Stimulated activated CD8-positive, alpha-beta memory T cell treated with anti-CD3 and anti-CD28 coated beads, Interleukin-12 subunit alpha, Interleukin-12 subunit beta, amount 100 ng/mL, for 1 hour (primary cell): ENCODE measurements at places on chromosomes 3 and 15.

DNA sequence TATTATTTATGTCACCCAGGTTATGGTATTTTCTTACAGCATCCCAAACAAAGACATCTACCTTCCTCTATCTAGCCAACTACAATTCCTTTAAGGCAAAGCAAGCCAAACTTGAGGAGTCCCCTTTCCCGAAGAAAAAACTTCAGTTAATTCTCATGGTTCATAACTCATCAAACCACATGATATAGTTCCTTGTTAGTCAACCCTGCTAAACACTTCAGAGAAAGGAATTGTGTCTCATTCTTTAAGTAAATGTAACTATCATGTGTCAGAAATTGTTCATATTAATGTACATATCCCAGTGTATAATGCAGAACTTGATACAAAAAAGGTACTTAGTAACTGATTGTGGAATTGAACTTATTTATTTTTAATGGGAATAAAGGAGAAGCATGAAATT is 44.4 kb downstream of the ST3GAL6 start:
- no peak for DNase-seq

DNA sequence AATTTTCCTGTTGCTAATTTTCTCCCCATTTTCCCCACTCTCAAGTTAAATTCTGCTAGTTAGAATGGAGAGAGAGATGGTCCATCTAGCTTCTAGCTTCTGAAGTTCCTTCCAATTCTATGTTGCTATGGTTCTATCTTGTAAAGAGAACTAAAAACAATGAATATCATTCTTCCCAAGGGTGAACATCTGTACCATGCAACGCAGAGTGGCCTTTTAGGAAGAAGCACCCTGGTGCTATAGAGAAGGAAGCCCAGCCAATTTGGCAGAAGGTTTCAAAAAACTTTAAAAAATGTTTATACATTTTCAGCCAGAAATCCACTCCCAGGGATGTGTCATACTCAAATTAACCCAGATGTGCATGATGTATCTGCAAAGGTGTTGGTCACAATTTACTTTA is 149.1 kb downstream of the SEMA6D start:
- no peak for DNase-seq

DNA sequence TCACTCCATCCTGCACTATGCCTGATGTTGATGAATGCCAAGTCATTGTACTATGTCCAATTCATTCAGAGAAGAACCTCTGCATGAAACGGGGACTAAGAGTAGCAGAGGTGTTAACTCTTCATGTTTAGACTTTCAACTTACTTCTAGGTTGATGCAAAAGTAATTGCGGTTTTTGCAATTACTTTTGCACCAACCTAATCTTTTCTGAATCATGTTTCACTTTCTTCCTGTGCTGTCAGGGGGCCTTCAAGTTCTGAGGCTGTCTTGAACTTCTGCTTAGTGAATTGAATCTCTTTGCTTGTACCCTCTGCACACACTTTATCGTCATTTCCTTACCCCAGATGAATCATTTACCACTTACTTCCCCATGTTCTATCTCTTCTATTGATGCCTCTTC is 636.2 kb downstream of the NAALADL2 start:
- no peak for DNase-seq

GRCh38 chr15:53114960-53115359 is 324.8 kb upstream of the ONECUT1 start:
- no peak for DNase-seq

DNA sequence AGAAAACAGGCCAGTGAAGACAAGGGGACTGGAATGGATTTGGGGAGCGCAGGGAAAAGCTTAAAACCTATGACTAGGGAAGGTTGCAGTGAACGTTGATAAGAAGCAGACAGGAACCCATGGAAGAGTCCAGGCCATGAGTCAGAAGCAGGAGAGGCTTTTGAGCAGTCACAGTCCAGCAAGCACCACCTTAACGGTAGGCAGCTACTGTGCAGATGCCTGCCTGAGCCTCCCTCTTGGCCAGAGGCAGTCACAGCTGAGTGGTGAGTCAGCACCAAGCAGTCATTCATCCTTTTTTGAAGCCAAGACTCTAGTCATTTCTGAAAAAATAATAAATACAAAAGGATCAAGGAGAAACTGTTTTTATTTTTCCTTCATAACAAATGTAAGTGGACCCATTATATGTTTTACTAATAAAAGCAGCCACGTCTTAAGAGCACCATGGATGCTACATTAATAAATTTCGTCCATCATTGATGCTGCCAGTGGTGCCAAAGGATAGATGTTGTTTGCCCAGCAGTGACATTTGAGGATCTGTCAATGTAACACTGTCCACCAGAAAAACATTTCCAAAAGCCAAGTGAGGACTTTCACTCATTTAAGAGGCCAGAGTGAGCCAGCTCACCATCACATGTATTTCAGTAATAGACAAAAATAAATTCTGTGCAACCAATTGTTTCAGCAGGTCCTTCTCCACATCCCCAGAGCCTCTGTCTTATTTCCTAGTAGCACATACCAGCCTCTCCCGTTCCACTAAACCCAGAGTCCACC is 42.1 kb upstream of the ACTC1 start:
- no peak for DNase-seq

GRCh38 chr3:59185591-59186369 is 136.0 kb upstream of the CFAP20DC start:
- DNase-seq = no peak

- DNase-seq = no peak
Measured at GRCh38 chr15:33048255-33048654, 146.3 kb downstream of the FMN1 start.

DNA sequence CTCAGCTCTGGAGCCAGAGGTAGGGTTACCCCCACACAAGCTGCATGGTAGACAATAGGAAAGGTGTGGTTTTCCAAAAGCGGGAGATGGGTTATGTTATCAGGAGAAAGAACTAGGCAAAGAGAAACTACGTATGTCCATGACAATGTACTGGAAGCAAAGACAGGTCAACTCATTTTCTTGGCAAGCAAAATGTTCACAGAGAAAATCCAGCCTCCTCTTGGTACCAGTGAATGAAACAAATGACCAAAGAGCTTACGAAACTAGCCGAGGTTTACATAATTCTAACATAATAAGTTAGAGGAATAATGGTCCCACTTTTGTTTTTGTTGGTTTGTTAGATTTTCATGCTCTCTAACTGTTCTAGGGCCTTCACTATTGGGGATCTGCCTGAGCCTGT is 338.1 kb upstream of the TGFBR2 start:
- DNase-seq = no peak

DNA sequence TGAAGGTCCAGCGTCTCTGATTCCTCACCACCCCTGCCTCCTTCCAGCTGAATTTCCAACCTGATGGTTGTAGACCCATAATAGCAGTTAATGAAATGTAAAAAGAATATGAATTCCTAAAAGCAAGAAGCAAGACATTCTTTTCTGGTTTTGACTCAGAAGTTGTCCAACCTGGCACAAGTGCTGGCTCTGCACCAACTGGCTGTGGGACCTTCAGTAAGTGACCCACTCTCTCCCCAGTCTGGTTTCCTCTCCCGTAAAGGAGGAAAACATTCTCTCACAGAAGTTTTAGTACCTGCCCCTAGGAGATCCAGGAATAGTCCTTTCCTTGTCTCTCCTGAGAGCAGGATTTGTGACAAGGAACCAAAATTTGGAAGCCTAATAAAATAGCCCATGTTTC is 236.9 kb upstream of the TRIM42 start:
- DNase-seq = no peak

GRCh38 chr3:17399586-17399985 is 342.8 kb downstream of the TBC1D5 start:
- DNase-seq = no peak

DNA sequence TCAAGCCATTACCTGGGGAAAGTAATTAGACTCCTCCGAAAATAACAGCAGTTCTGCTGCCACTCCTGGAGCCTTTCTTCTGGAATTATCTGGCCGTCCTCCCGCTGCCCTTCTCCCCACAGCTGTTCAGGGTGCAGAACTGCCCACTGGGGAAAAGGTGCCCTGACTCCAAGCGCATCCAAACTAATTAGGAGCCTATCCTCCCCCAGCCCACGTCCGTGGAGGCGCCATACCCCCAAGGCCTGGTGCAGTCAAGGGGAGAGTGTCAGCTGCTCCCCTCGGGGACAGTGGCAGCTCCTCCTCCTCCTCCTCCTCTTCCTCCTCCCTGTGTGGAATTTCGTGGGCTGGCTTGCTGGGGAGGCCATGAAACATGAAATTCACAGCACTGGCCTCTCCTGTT is 177.2 kb downstream of the XXYLT1 start:
- no peak for DNase-seq

DNA sequence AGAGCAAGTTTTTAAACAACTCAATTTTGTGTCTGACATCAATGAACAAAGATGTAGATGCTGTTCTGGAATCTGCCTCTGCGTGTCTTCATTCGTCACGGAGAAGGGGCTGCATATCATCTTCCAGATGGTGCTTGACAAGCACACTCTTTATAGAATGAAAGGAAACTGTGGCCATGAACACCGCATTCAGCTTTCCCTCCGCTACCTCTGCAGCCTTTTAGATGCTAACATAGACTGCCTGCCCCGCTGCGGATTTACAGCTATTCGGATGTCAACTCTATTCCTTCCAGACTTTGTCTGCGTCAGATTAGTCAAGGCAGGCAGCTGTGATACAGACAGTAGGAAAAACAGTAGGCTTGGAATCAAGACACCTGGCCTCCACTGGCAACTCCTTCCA is 232.9 kb downstream of the TJP1 start:
- no peak for DNase-seq

DNA sequence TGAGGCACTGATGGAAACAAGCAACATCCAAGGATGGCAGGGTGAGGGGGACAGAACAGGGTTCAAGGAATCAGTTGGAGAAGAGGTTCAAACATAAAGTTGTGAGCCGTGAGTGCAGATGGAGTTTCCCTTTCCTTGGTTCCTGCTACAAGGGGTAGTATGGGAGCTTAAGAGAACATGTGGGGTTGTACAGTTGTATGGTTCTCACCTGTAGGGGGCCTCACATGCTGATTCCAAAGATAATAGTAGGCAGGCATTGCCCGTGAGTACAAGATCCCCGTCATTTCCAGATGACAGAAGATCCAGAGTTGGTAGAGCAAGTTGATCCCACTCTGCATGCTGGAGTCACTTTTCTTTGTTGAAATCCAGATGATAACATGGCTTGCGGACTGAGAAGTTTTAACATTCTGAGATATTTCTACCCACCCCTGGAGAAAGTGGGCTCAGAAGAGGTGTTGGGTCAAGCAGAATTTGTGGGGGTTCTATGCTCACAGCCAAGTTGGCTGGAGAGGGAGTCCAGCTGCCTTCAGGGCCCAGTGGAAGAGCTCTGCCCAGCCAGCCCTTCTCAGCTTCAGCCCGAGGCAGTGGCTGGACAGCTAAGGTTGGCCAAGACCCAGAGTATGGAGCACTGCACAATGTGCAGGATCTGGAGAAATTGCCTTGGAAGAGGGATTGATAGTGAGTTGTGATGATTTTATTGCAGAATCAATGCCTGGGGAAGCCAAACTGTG is 141.8 kb downstream of the THSD4 start:
- no peak for DNase-seq

DNA sequence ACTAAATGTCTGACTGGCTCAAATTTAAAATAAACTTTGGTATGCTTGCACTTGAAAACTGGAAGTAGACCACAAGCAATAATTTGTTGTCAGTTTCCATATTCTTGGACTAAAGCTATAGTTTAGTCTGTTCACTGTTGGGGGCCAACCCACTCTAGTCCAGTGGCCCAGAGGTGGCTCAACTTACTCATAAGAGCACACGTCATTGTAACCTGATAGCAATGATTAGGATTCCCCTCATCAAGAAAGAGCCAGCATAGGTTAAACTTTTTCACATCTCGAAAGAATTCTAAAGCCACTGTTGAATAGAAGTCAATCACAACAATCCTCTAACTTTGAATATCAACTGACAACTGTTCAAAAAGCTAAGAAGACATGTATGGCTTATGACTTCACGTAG is 147.0 kb downstream of the MEIS2 start:
- DNase-seq = no peak

- no peak for DNase-seq
Measured at GRCh38 chr15:63318344-63318743, 40.9 kb downstream of the APH1B start.

DNA sequence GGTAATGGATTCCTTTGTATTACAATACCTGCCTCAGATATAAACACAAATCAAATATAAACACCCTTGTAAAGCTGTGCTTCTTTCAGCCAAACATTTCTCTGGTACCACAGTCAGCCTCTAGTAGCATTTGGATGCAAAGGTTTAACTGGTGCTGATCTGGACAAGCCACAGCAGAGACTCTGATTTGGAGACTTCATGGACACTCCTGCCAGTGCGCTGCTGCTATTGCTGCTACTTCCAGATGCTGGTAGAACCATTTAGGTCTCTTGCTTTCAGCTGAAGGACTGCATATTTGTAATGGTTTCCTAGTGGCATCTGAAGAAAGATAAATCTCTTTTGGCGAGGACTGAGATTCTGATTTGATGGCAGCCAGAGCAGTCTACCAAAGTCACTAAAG is 36.9 kb downstream of the NCK1 start:
- no peak for DNase-seq

GRCh38 chr15:34665498-34666116 is 82.2 kb upstream of the GOLGA8B start:
- no peak for DNase-seq

DNA sequence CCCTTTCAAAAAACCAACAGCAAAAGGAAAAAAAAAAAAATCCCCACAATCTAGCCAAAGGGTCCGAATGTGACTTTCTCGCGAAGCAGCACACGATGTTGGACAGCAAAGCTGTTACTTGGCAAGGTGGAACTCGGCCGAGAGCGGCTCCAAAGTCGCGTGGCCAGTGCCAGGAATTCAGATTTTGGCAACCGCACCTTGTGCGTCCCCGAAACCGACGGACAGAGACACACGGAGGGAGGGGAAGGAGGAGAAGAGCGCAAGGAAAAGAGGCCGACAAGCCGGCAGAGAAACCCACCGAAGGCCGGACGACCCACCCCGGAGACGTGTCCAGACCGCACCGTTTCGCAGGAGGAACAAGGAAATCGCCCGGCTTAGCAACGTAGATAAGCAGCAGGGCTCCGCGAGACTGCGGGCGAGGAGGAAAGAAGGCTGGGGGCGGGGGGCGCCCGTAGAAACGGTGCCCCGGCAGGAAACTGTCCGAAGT is 517.3 kb downstream of the MECOM start:
- no peak for DNase-seq

- no peak for DNase-seq
Measured at GRCh38 chr3:175386630-175387029, 527.5 kb downstream of the NAALADL2 start.

DNA sequence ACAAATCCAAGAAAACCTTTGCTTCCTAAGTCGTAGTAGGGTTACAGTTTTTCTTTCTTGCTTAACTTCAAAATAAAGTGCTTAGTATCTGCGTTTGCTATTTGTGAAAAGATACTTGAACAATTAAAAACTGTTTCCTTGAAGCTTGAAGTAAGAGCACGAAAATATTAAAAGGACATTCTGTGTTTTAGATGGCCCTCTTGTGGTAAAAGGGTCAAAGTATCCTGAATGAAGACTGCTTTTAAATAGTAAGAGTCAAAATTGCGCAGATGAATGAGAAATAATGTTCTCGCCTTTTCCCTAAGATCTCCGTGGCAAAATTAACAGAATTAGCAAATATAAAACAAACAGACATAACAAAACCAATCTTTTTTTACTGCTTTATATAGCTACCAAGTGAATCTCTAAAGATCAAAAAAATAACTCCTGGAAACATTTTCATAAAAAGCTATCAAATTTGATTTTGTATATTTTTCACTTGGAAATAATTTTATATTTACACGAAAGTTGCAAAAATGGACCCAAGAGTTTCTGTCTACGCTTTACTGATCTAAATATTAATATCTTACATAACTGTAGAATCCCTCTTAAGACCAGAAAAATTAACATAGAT is 175.4 kb downstream of the MBNL1 start:
- DNase-seq = no peak

- no peak for DNase-seq
Measured at GRCh38 chr3:66504850-66505641, 4.2 kb upstream of the LRIG1 start.
